KBM-7 (cell line): ENCODE measurements at places on chromosomes 12 and 14.

- DNase-seq: peak; percentile 60
Observed at GRCh38 chr12:80936642-80937390, 918 bp downstream of the LIN7A start.

- no peak for DNase-seq
Observed at GRCh38 chr12:46005151-46005797, 14.9 kb upstream of the SCAF11 start.

DNA sequence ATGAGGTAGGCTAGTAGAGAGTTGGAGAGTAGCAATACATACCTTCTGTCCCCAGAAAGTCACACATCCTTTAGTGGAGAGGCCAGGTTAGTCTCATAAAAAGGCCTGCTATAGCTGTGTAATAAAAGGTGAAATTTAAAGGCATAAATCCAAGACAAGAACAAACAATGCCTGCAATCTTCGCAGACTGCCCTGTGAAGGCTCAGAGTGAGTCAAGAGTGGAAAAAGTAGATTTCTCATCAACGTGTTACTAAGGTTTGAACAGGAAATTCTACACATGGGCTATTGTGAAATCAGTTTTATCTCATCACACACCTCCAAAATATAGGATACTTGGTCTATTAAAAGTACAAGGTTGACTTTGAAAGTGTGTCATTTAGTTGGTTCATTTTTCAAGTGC, at the start of gene KLRC1:
Gene KLRC1, minus strand, starts transcription at position 222 of the 400 bp plus-strand sequence. CDS start 2,221 bp downstream, outside the sequence.
- no peak for DNase-seq

GRCh38 chr12:2884810-2885209, 5.9 kb upstream of the TULP3 start:
- no peak for DNase-seq

DNA sequence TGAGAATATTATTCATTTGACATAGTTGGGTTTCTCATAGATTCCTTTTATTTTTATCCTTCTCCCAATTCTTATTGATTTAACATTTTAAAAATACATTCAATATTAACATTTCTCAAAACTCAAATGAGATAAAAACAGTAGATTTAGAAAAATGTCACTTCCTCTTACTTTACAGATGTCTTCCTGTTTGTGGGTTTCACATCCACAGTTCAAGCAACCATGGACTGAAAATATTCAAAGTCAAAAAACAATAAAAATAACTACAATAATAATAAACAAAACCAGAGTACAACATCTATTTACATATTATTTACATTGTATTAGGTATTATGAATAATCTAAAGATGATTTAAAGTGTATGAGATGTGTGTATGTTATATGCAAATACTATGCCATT, 111.3 kb upstream of the SLC16A7 start:
- no peak for DNase-seq

DNA sequence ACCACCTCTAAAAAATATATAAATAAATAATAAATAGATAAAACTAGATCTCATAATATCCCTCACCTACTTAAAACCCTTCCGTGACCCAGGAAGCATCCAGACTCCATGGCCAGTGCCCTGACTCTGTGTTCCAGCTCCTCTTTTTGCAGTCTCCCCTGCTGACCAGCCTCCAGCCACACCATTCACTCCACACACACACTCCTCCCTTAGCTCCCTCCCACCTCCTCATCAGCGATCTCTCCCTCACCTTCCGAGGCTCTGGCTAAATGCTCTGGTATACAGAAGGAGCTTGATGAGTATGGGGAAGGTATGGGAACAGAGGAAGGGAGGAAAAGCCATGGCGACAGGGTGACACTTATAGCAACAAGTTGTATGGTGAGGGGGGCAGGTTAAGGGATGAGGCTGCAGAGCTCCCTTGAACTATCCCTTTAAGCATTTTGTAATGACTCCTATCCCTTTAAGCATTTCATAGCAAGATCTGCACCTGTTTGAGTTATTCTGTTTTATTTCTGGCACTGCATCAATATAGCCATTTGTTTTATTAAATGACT, 26.1 kb upstream of the EIF4B start:
- no peak for DNase-seq

DNA sequence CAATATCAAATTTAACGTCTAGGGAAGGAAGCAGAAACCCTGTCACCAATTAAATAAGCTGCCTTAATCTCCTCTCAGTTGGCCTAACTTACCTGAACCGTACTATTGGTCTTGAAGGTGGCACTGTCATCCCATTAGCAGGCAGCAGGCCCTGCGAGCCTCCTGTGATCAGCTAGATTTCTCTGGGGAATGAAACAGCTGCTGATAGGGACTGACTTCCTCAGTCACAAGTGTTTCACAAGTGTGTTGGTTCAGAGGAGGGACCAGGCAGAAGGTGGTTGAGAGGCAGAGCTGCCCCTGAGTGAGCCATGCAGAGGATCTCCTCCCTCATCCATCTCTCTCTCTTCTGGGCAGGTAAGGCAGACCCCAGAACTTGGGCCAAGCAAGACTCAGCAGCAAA, 166.8 kb downstream of the DAD1 start:
- no peak for DNase-seq

- DNase-seq: peak; percentile 96
Observed at GRCh38 chr14:100065111-100065871, at the start of gene EVL. Gene EVL, plus strand, starts transcription at chr14:100065422. Its CDS starts 79 bp downstream, at chr14:100065501.

DNA sequence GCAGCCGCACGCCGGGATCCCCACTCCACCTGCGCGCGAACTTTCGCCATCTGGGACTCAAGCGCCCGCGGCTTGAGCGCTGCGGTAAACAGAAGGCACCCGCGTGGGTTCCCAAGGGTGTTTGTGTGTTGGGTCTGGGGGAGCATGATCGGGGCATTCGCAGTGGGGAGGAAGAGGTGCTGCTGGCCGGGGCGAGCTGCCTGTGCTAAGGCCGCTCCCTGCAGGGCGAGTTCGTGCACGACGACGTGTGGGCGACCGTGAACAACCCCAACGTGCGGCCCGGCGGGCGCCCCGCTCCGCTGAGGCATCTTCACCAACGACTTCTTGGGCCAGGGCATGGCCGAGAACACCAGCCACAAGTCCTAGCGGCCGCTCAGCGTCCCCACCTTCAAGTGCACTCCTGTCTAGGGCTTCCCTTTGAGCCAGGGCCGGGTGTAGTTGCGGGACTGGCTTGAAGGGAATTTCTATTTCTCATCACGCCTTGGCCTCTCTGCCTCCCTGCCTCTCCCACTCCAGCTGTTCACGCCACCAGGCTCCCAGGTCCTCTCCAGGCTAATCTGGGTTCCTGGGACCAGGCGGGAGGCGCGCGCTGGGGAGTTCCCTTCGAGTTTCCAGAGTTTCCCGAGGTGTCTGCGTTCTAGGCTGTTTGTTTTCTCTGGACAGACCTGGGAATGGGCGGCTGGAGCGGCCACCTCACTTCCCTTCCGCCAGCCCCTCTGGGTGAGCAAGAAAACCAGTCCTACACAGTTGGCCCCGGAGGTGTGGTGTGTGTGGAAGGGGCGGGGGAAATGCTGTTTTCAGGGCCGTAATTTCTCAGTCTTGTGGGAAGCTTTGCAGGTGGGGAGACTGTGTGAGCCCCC, 417.8 kb upstream of the TMTC1 start:
- DNase-seq: no peak

DNA sequence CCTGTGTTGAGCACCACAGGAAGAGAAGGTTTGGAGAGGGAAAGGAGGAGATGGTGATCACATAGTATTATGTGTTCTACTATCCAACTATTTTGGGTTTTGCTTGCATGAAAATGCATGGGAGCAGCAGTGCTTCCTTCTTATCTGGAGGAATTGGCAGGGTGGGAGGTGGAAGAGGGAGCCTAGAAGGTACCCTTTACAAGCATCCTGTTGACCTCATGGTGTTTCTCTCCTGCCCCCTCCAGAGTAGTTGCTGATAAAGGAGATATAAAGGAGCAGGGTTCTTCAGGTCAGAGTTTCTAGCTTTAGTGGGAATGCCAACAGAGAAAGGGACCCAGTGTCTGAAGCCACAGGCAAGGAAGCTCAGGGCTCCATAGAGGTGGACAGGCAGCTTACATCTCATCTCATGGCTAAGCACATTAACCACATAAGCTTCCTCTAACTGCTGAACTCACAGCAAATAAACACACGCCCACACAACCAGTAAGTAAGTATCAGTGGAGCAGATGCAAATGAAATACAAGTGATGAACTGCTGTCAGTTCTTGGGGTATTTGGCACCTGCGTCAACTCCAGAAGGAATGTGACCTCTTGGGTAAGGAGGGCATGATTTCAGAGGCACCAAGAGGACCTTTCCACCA, 174.2 kb upstream of the SLC38A2 start:
- DNase-seq: peak; percentile 19

- DNase-seq: no peak
Observed at GRCh38 chr12:108181095-108181454, 52.0 kb downstream of the WSCD2 start.

DNA sequence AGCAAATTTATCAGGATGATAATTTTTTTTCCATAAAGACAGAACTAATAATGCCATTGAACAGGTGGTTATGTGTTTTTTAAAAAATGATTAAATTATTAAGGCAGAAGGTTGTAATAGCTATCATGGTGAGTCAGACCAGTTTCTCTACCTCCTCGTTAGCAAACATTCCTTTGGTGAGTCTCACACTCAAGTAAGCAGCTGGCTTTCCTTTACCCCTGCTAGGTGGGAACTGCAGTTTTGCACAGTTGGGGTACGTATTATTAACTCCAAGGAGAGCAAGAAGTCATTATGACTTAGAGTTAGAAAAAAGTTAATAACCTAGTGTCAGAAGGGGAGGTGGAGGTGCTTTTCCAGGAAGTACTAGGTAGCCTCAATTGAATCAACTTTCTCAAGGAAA, 165.3 kb downstream of the SNAPC1 start:
- no peak for DNase-seq
